ENCODE measurements at places on chromosomes 2 and 18.

DNA sequence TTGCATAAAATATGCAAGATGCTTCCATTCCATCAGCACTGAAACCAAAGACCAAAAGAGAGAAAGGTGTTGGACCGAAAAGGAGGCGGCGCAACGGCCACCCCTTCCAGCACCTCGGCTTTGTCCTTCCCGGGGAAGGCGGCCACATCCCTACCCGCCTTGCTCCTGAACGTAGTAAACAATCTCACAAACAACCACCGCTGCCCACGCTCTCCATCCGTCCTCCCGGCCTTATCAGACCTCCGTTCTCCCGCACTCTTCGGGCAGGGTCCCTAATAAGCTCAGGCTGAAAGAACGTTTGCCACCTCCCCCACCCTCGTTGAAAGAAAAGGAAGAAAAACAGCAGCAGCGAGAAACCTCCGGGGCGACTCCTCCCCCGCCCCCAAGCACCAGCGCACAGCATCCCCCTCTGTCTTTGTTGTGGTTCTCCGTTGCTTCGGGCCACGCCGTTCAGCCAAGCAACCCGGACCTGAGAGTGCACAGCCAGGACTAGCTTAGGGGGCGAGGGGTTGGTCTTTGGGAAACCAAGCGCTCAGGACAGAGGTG is 4.4 kb downstream of the EVX2 start:
- no peak for DNase-seq

DNA sequence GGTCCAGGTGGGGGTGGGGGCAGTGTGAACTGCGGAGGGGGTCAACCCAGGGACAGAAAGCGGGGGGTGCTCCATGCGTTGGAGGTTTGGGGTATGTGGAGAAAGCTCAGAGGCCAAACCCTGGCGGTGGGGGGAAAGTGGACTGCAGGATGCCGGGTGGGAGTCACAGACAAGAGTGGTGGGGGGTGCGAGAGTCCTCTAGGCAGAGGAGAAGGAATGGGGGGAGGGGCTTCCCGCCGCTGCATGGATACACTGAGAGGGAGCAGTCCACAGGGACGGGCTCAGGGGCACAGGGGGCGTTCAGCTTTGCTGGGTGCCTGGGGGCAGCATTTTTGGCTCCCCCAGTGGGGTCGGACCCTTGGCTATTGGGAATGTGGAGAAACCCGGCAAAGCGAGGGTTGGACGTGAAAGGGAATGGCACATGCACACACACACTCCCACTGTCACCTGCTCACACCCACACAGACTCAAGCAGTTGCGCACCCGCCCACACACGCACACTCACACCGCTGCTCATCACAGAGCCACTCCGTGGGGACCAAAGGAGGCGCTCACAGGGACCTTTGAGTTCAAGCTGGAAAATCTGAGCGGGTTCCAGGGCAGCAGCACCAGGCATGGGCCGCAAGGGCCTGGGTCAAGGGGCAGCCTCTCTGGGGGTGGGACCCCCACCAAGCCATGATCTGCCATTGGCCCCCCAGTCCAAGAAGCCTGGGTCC is 7.7 kb downstream of the GBX2 start:
- DNase-seq: no peak

DNA sequence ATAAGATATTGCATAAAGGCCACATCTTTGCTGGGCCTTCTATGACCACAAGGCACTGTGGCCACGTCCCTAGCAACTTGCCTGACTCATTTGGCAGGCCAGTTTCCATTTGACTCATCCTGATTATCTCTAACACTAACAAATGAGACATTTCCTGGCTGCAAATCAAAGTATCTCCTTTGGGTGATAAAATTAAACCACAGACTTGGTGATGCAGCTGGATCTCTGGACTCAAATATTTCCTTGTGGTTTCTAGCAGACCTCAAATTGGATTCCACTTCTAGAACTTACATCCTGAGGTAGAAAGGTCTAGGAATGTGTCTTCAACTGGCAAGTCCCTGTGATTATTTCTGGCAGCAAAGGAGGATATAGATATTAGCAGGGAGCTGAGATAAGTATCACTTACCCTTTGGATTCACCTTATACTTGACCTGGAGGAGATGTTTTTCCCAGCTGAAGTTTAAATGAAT is 167.9 kb upstream of the NXPH2 start:
- no peak for DNase-seq

DNA sequence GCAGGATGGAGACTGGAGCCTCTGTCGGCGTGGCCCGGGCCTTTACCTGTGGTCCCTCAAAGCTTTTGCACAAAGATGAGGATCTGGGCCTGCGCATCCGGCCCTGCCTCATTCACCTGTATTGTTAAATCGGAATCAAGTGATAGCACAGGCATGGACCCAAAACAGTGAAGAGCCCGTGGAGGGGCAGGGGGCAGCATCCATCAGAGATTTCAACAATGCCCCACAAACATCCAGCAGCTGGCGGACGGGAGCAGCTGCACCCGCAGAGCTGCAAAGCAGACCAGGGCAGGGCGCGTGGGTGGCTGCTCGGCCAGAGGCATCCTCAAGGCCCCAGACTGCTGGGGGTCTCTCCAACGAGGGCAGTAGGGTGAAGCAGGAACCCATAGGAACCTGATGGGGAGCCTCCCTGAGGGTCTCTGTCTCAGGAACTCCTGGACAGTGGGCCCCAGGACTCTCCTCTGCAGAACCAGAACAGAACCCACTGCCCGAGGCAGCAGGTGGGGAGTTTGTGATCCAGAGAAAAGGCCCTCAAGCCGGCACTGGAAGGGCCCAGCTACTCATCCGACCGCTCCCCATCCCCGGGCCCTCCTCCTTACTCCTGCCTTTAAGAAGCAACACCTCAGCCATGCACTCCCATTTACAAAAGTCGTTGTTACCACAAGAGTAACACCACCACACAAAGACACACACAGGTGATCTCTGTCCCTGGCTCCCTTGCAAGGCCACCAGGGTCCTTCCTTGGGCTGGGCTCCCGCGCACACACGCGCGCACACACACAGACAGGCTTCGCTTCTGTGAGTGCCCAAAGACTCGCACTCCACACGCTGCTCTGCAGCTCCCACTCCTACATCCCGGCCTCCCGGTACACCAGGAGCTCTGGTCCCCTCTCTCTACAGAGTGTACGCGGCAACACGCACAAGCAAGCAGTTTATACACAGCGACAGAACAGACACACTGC is 28.8 kb downstream of the HDAC4 start:
- no peak for DNase-seq

DNA sequence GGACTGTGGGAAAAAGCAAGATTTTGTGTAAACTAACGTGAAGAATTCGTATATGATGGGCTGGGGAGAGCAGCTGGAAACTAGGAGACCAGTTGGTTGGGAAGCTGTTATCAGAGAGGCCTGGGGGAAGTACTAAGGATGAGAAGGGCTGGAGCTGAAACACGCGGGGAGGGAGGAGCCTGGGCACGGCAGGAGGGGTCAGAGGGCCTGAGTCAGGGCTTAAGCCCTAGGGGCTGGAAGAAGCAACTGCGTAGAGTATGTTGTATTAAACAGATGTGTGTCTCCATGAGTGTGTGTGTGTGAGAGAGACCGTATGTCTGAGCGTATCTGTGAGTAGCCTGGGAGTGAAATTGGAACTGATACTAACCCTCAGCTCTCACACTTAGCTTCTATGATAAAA is 8.4 kb downstream of the POMC start:
- DNase-seq: no peak

Data from suppressor macrophage (primary cell).